Neural crest cell (in vitro differentiated cells): ENCODE measurements at places on chromosomes 12 and 14.

- H3K27me3 ChIP-seq: no peaks in the 10 kb centered on the region
- no peak for DNase-seq
- H3K36me3 ChIP-seq: no peaks in the 10 kb centered on the region
Measured at GRCh38 chr14:94903883-94904282, 134.0 kb upstream of the GSC start.

- H3K4me1 ChIP-seq: peaks cover 8% of the 10 kb centered on the region
- DNase-seq: peak; percentile 61
- no peak overlapping the region for H3K27ac ChIP-seq
- no peaks in the 10 kb centered on the region for H3K27me3 ChIP-seq
Measured at GRCh38 chr12:7933255-7933726, 2.7 kb downstream of the SLC2A3 start.

DNA sequence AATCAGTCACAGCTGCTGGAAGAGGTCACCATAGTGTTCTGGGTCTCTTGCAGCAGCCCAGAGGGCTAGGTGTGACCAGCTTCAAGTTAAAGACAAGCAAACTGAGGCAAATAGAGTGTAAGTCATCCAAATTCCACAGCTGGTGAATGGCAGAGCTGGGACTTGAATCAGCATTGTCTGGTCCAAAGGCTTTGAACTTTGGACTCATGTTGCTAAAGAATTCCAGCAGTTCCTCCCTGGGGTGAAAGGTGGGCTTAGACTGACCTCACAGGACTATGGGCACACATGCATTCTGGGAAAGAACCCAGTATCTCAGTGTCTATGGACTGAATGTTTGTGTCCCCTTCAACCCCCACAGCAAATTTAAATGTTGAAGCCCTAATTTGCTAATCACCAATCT is 54.8 kb downstream of the TUNAR start:
- no peak for DNase-seq
- no peak overlapping the region for H3K27ac ChIP-seq
- H3K36me3 ChIP-seq: no peaks in the 10 kb centered on the region

DNA sequence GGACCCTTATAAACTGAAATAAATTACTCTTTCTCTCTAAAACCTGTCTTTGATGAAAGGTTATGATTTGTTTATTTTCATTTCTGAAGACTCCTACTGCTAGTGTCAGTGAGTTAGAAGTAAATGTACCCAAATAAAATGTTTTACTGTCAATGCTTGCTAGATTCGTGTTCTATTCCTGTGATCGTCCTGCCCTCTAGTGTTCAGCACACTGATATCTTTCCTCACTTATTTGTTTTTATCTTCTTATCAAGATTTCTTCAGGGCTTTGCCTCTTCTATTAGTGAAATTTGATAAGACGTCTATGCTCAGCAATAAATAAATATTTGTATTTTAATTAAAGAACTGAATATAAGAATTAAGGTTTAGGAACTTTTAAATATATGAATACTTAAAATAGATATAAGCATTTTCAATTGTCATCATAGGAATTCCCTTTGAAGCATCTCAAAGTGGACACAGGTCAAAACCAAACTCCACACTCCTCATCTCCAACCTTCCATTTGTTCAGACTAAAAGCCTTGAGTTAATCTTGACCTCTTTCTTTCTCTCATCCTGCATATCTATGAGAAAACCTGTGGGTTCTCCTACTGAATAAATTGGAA is 75.8 kb downstream of the C12orf50 start:
- no peak overlapping the region for H3K27ac ChIP-seq
- H3K4me1 ChIP-seq: peaks cover 20% of the 10 kb centered on the region
- H3K27me3 ChIP-seq: no peaks in the 10 kb centered on the region
- peak overlapping the region; percentile 7 for H3K4me3 ChIP-seq
- peak; percentile 29 for DNase-seq

DNA sequence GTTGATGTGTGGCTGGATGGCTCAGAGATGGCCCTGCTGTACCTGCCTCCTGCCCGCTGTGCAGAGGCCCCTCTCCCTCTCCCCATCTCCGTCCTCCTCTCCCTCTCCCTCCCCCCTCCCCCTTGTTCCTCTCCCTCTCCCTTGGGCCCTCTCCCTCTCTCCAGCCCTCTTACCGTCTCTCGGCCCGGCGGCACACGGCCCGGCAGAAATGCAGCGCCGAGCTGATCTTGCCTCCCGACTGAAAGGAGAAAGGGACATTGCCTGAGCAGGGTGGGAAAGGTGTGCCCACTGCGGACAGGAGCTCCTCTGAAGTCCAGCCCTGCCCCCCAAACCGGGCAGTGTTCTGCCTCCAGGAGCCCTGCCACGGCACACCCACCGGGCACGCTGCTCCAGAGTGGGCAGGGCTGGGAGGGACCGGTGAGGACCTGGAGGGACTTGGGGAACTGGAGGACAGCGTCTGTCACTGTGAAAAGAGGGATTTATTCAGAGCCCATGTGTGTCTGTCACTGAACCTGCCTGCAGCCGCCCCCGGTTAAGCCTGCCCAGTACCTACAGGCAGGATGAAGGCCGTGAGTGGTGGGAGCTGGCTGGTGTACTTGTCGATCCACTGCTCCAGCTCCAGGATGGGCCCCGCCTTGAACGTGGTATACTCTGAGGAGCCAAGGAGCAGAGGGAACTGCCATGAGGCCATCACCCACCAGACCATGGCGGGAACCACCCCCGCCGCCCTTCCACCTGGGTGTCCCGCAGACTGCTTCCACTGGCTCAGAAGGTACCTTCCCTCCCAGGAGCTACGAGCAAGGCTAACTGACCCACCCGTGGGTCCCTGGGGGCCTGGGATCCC is 12.2 kb downstream of the MMAB start:
- H3K27me3 ChIP-seq: no peaks in the 10 kb centered on the region
- H3K36me3 ChIP-seq: no peaks in the 10 kb centered on the region
- peaks cover 11% of the 10 kb centered on the region for H3K4me1 ChIP-seq
- H3K27ac ChIP-seq: peak overlapping the region; percentile 27
- H3K4me3 ChIP-seq: no peak overlapping the region
- no peak for DNase-seq

GRCh38 chr14:69685716-69686115 is 74.3 kb downstream of the SUSD6 start:
- H3K27ac ChIP-seq: no peak overlapping the region
- no peak overlapping the region for H3K4me3 ChIP-seq
- H3K27me3 ChIP-seq: no peaks in the 10 kb centered on the region
- H3K36me3 ChIP-seq: no peaks in the 10 kb centered on the region
- H3K4me1 ChIP-seq: peaks cover 29% of the 10 kb centered on the region

GRCh38 chr14:68695326-68695768 is 97.5 kb downstream of the ZFP36L1 start:
- peaks cover 3% of the 10 kb centered on the region for H3K36me3 ChIP-seq
- peaks cover 32% of the 10 kb centered on the region for H3K4me1 ChIP-seq
- H3K27ac ChIP-seq: no peak overlapping the region

- H3K27me3 ChIP-seq: no peaks in the 10 kb centered on the region
- no peaks in the 10 kb centered on the region for H3K36me3 ChIP-seq
- no peak overlapping the region for H3K27ac ChIP-seq
- H3K4me1 ChIP-seq: peaks cover 11% of the 10 kb centered on the region
- no peak for DNase-seq
- H3K4me3 ChIP-seq: no peak overlapping the region
Measured at GRCh38 chr12:76685246-76685678, 78.7 kb upstream of the ZDHHC17 start.

DNA sequence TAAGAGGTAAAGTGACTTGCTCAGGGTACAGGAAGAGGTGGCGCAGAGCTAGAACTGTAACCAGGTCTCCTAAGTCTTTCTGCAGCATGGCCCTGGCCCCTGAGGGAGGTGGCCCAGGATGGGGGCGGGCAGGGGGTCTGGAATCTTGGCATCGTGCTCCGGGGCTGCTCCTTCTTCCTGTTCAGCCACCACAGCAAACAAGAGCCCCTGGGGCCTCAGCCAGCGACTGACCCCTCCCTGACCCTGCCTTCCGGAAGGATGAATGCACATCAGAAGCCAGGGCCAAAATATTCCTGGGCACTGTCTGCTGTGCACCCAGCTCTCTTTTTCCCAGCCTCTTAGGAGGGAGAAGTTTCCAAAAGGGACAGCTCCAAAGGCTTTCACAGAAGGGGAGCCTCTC is 242.8 kb downstream of the DPF3 start:
- H3K27me3 ChIP-seq: no peaks in the 10 kb centered on the region
- no peak overlapping the region for H3K4me3 ChIP-seq
- H3K4me1 ChIP-seq: no peaks in the 10 kb centered on the region
- peak; percentile 7 for DNase-seq
- H3K36me3 ChIP-seq: no peaks in the 10 kb centered on the region

GRCh38 chr12:33486058-33486457 is 46.4 kb upstream of the SYT10 start:
- no peak for DNase-seq
- H3K4me3 ChIP-seq: no peak overlapping the region

DNA sequence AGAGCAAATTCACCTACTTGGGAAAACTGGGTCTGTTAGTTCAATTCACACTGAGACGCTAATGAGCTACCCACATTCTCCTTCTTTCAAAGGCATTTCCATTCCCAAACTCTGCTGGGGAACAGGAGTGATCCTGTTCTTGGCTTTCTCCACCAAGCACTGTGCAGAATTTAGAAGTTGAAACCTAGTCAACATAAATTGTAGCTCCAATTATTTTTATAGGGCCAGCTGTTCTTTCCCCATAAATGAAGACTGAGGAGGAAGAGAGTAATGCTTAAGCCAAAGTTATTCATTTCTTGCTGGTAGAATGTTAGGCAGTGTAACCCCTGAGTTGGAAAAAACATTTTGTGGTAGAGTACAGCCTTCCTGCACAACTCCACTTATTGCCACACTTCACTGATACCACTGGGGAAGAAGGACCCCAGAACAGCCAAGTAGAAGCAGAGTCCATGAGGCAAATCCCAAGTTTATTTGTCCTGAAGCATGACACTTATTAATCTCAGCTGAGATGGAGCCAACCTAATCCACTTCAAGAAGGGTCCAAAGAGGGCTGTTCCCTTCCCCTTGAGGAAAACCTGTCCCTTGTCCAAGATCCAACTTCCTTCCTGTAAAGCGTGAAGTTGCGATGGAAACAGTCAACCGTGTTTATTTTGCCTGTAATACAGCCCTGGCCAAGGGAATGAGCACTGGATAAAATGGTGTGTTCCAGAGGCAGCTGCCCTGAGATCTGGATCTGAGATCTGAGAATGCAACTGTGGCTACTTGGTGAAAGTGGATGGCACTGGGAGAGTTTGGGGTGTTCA is 151.8 kb downstream of the TBX5 start:
- no peak overlapping the region for H3K4me3 ChIP-seq
- no peaks in the 10 kb centered on the region for H3K4me1 ChIP-seq
- no peak overlapping the region for H3K27ac ChIP-seq
- H3K27me3 ChIP-seq: peaks cover 30% of the 10 kb centered on the region
- no peak for DNase-seq

- peaks cover 7% of the 10 kb centered on the region for H3K4me1 ChIP-seq
- no peak overlapping the region for H3K27ac ChIP-seq
- peaks cover 9% of the 10 kb centered on the region for H3K27me3 ChIP-seq
- no peaks in the 10 kb centered on the region for H3K36me3 ChIP-seq
- no peak for DNase-seq
Measured at GRCh38 chr12:12919666-12920435, 28.5 kb downstream of the GPRC5A start.

GRCh38 chr12:30440826-30441602 is 254.7 kb downstream of the IPO8 start:
- no peaks in the 10 kb centered on the region for H3K4me1 ChIP-seq
- H3K27ac ChIP-seq: no peak overlapping the region
- no peak overlapping the region for H3K4me3 ChIP-seq

DNA sequence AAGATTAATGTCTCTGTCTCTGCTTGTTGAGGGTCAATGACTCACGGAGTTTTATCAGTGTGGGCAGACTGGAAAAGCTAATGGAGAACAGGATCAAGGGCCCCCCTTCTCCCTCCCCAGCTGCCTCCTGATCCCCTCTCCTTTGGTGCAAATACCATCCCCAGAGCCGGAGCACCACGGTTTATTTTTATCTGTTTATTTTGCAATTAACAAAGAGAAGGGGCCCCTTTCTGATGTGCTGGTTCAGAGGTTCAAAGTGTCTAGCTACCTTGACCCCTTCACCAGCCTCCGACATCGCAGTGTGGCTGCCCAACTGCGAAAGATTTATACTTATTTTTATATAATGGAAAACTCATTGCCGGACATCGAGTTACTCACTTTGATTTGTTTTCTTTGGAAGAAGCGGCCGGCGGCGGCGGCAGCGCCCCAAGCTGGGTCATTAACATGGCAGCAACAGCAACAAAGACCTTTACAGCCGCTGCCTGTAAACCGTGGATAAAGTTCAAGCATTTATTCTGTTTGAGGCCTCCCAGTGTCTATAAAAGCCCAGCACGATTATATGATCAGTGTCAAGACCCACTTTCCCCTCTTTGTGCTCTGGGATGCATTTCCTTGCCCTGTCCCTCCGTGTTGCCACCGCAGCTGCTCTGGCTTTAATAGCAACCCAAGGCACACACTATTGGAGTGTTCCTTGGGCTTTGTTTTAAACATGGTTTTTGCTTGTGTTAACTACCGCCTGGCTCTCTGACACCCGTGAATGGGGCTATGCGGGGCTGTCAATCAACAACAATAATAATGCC is 47.4 kb upstream of the PARP11 start:
- no peak overlapping the region for H3K4me3 ChIP-seq
- peaks cover 35% of the 10 kb centered on the region for H3K27me3 ChIP-seq
- no peaks in the 10 kb centered on the region for H3K36me3 ChIP-seq

DNA sequence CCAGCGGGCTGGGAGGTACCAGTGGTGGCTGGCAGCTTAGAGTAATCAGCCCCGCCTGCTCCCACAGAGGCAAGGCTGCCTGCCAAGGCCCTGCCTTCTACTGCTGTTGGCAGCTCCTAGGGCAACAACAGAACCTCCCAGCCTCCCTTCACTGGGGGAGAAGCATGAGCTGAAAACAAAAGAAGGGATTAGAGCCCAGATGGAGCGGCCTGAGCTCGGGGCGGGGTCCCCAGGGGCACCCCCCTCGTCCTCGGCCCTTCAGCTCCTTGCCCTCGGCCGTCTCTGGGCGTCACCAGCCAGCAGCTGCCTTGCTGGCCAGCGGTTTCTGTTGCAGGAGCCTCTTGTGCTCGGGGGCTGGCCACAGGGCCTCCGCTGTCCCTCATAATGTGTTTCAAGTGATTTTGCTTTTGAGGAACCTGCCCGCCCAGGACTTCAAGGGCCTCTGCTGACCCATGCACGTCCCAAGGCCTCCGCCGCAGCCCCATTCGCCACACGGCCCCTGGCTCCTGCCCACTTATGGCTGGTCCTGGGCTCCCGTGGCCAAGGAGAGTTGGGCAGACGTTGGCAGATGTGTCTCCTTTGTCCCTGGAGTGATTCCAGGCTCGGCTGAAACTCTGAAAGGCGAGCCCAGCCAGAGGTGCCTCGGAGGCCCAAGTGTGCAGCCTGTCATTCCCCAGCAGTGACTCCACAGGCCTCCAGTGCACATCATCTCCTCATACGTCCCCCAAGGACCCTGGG is 49.7 kb downstream of the PSMA6 start:
- no peak for DNase-seq
- H3K27me3 ChIP-seq: no peaks in the 10 kb centered on the region
- H3K4me1 ChIP-seq: peaks cover 15% of the 10 kb centered on the region
- no peak overlapping the region for H3K4me3 ChIP-seq
